ENCODE measurements at places on chromosomes 11 and 22.

DNA sequence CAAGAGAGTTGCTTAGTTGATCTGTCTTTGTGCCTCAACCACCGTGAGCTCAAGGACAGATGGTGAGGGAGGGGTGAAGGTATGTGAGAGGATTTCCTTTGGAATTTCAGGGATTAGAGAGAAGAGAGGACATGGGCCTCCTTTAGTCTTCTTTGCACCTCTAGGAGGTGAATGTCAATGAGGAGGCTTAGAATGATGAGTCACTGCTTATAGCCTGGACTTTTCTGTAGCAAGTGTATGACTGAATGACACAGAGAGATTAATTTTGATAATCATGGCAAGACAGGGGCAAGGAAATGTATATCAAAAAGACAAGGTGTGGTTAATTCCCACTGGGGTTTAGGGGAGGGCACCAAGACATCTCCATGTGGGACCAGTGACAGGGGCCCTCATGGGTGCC, 947.3 kb upstream of the TENM4 start:
- no peak for DNase-seq

- DNase-seq = no peak
Observed at GRCh38 chr22:47623763-47624148, 861.3 kb downstream of the TBC1D22A start.

GRCh38 chr22:43528601-43529360, 117.0 kb downstream of the MPPED1 start:
- DNase-seq = no peak

DNA sequence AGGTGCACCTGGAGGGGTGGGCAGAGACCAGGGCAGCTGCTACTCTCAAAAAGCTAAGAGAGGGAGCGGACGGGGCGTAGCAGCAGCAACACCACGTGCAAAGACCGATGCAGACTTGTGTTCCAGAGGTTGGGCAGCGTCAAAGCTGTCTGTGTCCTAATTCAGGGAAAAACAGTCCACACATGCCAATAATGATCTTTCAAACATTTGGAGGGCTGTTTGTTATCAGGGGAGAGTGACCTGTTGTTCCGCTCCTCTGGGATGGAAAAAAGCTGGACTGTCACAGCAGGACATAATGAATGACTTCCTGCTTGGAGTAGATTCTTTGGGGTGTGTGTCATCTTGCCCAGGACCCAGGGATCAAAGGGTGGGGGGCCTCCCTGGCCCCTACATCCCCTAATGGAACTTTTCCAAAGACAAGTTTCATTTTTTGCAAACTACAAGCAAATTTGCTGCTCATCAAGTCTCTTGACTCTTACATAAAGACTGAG, 6.2 kb upstream of the FBLN1 start:
- no peak for DNase-seq
